Fibroblast of gingiva (primary cell): ENCODE measurements at places on chromosomes 5 and 9.

DNA sequence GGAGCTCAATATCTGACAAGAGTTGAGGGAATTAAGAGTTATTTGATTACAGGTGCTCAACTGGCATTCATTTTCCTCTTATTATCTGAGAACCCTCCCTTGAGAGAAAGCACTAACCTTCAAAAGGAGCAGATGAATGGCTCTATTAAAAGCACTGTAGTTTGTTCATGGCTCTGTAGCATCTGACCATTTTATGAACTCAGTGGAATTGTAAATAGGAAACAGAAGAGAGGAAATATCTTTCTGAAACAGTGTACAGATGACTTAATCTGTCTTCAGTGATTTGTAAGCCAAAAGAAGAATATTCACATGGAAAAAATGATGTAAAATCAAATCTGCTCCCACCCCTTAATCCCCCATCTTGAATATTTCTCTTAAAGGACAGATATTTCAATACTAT lies 810.4 kb upstream of the GRAMD2B start:
- no peak for DNase-seq

- no peak for DNase-seq
Observed at GRCh38 chr5:99773290-99773689, 761.9 kb upstream of the FAM174A start.

- DNase-seq: no peak
Observed at GRCh38 chr5:77294185-77294584, 83.7 kb downstream of the PDE8B start.

DNA sequence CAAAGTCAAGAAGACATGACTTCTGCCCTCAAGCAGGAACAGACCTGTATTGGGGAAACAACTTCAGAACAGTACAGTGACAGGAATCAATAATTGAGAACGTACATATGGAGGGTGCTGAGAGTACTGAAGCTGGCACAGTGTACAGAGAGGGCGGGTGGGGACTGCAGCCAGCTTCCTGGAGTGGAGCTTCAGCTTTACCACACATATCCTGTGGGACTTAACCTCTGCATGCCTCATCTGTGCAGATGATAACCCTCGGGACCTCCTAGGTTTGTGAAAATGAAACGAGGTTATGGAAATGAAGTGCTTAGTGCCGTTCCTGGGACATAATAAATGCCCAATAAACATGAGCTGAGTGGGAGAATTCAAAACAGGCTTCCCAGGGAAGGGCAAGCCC lies 22.1 kb upstream of the RARS1 start:
- no peak for DNase-seq

- DNase-seq: no peak
Observed at GRCh38 chr5:76085243-76085579, 2.0 kb downstream of the SV2C start.

DNA sequence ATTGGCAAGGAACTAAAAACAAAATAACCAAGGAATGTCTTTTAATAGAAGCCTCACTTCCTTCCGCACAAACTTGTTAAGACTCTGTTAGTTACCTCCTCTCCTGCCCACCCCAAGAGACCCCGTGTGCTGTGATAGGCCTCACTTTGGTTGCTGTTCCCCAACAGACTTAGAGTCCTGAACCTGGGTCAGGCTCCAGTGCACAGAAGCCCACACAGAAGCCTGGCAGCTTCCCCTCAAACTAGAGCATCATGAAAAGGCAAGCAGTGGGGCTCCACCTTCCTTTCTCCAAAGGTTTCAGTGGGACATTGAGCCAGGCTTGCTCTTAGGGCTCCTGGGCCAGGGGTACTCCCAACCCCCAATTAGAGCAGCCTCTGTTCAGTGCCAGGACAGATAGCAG lies 230.5 kb downstream of the ESM1 start:
- no peak for DNase-seq

DNA sequence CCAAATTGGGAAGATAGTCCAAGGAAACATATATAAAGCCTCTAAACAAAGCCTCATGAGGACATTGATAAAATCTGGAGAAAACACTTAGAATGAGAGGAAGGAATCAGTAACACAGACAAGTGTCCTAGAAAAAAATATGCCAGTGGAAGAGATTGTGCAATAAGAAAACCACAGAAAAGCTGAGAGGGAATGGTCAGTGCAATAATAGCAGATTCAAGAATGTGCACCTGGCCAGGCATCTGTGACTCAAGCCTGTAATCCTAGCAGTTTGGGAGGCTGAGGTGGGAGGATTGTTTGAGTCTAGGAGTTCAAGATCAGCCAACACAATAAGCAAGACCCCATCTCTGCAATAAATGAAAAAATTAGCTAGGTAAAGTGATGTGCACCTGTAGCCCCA lies 691.2 kb upstream of the CDH6 start:
- DNase-seq: no peak

GRCh38 chr9:91198405-91198804 lies 163.3 kb downstream of the AUH start:
- DNase-seq: no peak

DNA sequence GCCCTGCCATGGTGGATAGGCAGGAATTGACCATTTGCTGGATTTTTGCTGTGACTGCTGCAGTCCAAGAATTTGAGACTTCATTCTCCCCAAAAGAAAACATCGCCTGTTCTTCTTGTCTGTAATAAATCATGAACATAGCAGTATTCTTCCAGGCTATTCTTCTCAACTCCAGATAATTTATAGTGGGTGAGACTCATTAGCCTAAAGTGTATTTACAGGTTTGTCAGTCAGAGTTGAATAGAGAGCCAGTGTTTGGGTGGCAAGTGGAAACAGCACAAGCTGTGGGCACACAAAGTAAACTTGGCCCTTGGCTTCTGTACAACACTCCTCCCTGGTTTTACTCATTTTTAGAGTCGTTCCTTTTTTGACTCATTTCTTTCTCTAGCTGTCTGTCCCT lies 128.2 kb upstream of the VCAN start:
- no peak for DNase-seq

DNA sequence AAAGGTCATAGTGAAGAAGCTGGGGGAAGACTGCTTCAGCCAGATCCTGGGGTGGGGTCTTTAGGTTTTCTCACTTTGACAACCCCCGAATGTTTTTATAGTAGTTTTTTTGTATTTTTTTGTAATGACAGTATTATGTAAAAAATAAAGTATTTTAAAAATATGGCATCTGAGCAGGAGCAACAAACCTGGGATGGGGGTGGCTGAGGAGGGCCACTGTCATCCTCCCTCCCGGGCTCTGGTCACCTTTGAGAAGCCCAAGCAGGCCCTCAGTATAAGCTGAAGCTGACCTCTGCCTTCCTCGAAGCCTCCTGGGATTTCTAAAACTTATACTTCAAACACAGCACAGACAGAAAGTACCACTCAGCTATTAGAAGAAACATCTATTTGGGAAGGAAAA lies 8.7 kb downstream of the DNAJB5 start:
- DNase-seq: no peak

- no peak for DNase-seq
Observed at GRCh38 chr9:108894225-108894997, 32.3 kb downstream of the ACTL7A start.

DNA sequence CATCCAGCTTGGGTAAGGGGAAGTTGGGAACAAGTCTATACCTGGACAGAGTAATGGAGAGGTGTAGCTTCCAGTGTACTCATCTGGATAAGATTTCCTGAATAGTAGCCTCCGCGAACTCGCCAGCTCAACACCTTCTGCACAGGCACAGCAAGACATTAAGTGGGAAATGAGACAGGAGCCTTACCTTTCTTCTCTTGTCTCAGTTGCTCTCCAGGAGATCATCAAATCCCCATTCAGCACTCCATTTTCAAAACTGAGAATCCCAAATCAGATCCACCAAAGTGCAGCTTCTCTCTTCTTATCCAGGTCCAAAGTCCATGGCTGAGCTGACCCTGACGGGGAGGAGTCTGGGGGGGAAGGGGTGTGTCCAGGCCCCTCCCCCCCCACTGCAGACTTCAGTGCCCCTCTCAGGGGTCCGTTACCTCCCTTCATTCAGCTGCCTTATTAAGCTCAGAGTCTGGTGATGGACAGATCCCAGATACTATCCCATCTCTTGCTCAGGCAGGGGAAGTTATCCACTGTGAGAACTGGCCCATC lies 5.9 kb upstream of the MGAT1 start:
- no peak for DNase-seq

DNA sequence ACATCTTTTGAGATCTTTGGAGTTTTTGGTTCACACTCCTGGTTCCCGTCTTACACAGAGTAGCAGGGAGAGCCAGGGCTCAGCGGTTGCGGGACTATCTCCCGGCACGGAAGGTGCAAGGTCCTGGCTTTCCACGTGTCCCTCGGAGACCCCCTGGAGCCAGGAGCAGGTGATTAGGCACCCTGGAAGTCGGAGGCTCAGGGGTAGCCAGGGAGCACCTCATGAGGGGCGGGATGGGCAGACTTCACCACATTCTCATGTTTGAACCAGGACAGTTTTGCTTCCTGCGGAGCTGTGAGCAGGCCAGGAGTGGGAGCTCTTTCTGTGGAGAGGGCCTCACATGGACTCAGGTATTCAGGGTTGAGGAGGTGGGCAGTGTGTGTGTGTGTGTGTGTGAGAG lies 273.7 kb upstream of the IRX1 start:
- DNase-seq: no peak

- DNase-seq: peak; percentile 25
Observed at GRCh38 chr5:17440766-17441165, 57.3 kb upstream of the TAF11L2 start.

DNA sequence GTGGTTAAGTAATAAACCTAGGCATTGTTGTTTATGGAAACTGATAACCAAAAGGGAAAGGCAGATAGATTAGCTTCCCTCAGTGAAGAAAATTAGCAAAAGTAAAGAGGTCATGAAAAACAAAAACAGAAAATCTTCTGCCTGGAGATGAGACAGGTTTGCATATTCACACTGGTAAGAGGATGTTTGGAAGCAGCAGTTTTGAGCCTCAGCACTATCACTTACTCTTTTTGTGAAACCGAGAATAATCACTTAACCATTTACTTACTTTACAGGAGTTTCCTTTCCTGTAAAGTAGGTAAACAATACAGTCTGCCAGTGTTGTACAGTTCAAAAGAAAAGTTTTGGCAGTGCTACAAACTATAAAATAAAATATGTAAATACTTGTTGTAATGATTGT lies 35.5 kb upstream of the EMB start:
- no peak for DNase-seq

- DNase-seq: no peak
Observed at GRCh38 chr5:11384441-11385250, 519.6 kb downstream of the CTNND2 start.

GRCh38 chr5:140690376-140690932 lies 716 bp downstream of the HARS1 start:
- no peak for DNase-seq

- no peak for DNase-seq
Observed at GRCh38 chr5:13830536-13830935, 114.0 kb downstream of the DNAH5 start.

DNA sequence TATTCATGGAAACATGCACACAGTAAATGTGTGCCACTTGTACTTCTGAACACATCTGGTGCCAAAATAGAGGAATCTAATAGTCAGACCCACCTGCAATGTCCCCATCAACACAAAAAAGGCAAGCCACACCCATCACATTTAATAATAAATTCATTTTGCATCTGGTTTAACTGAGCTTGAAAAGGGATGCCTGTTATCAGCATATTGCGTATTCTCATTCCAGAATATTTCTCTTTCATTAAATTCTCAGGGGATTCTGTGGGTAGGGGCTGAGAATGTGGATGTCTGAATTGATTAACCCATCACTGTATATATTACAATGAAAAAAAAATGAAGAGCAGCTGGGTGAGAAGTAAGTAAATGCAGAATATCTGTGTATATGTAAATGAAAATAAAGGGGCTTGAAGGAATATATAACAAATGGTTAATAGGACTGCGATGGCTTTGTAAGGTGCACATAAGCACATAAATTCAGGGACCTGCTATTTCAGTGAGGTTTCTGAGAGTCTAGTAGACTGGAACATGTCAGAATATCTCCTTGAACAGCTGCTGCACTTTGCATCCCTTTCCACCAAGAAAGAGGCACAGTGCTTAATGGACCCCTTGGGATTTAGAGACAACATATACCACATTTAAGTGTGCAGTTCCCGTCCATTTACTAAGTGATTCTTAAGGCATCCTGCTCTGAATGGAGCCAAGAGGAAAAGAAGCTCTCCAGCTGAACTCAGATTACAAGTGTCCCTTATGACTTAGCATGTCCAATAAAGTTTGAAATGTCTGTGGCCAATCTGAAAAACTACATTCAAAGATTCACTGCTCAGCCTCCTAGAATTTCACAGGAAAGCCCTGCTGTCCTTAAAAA lies 104.1 kb upstream of the NIPBL start:
- no peak for DNase-seq

GRCh38 chr5:81269751-81270393 lies 31.5 kb upstream of the ZCCHC9 start:
- no peak for DNase-seq
